ENCODE measurements at places on chromosomes 4 and X.

DNA sequence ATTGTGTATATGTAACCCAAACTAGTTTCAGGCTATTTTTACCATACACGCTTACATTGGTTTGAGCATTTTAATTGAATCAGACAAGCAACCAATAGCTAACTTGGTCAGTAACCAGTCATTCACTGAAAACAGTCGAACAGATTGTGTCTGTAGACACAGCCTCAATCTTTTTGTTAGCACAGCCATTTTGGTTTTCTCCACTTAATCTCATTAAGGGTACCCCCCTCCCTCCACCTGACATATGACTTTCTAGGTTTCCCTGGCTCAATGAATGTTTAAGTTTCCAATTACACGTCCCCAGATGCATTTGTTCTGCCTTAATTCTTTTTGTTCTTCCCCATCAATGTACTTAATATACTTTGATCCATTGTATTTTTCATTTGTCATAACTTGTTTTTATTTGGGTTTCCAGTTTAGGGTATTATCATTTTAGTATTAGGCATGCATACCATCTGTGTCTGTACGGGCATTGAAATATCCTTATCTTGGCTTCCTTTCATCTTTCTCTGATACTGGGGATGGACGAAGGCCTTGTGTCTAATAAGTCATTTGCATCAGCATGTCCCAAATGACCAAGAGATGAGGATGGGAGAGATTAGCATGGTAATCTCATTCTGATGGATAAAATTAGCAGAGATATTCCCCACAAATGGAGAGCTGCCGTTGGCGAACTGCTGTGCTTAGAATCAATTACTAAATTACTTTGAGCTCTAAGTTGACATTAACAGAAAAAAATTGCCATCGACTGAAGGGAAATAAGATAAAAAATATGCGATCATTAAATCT lies 35.9 kb upstream of the PHOX2B start:
- no peak for DNase-seq

DNA sequence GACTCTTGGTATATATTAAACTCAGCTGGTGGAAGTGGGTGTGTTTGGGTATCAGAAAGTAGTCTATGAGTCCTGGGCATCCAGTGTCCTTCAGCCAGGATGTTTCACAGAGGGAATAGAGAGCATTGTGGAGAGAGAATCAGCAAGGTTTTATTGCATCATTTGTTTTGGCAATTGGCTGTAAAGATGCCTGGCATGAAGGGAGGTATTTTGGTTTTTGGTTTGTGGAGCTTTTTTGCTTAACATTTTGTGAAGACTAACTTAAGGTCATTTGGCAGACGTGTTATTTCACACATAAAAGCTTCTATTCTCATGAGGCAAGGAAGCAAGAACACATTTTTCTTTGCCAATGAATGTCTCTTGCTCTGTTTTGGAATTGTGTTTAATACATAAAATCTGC lies 71.1 kb downstream of the DCLK2 start:
- no peak for DNase-seq

DNA sequence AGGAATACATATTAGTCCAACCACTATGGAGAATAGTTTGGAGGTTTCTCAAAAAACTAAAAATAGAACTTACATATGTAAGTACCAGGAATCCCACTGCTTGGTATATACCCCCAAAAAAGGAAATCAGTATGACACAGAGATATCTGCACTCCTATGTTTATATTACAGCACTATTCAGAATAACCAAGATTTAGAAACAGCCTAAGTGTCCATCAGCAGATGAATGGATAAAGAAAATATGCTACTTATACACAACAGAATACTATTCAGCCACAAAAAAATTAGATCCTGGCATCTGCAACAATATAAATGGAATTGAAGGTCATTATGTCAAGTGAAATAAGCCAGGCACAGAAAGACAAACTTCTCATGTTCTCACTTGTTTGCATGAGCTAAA lies 27.5 kb upstream of the ABCG2 start:
- DNase-seq = no peak

GRCh38 chrX:16394290-16394689 lies 227.0 kb downstream of the MAGEB17 start:
- DNase-seq = no peak

DNA sequence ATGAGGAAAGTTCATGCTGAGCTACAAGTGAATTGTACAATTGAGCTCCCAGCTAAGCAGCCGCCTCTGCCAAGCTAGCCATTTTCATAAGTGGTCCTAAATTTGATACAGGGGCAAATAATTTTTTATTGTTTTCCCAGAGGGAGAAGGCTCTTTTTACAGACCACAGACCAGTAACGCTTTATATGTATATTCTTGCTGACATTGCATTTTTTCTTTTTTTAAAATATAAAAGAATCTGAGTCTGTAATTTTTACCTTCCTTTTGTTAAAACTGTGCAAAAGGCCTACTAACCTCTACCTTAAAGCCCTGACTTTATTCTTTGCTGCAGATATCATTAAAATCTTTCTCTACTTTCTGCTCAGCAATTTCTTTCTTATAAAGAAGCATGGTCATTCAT lies 501.2 kb upstream of the INTU start:
- no peak for DNase-seq

DNA sequence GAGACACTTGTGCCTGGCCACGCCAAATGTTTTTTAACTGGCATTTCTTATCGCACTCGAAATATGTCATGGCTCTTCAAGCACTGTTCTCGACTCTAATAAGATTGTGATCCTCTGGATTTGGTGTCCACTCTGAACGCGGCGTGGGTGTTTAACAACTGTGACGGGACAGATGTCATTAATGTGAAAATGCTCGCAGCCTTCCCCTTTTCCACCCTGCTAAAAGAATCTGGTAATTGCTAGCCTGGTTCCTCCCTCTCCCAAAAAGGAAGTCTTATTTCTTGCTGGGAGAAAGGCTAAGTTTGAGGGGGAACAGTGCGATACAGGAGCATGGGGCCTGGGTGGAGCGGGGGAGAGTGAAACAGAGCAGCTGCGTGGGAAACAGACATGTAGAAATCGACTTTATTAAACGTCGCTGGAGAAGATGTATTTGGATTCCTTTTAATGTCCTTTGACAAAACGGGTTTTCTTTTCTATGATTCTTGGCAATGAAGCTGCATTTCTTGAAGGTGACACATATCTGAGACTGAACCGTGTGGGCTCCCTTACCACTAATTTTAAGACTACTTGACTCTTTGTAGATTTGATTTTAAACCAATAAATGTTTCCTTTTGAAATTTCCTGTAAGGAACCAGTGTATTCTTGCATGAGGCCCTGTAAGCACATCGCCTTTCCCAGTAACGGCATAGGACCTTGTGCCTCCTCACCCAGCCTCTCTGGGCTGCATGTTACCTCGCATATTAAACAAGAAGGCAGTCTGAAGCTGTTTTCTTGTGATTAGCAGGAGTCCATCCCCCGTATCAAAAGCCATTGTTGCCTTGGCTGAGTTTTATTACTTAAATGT lies 17.8 kb downstream of the TBC1D1 start:
- no peak for DNase-seq

DNA sequence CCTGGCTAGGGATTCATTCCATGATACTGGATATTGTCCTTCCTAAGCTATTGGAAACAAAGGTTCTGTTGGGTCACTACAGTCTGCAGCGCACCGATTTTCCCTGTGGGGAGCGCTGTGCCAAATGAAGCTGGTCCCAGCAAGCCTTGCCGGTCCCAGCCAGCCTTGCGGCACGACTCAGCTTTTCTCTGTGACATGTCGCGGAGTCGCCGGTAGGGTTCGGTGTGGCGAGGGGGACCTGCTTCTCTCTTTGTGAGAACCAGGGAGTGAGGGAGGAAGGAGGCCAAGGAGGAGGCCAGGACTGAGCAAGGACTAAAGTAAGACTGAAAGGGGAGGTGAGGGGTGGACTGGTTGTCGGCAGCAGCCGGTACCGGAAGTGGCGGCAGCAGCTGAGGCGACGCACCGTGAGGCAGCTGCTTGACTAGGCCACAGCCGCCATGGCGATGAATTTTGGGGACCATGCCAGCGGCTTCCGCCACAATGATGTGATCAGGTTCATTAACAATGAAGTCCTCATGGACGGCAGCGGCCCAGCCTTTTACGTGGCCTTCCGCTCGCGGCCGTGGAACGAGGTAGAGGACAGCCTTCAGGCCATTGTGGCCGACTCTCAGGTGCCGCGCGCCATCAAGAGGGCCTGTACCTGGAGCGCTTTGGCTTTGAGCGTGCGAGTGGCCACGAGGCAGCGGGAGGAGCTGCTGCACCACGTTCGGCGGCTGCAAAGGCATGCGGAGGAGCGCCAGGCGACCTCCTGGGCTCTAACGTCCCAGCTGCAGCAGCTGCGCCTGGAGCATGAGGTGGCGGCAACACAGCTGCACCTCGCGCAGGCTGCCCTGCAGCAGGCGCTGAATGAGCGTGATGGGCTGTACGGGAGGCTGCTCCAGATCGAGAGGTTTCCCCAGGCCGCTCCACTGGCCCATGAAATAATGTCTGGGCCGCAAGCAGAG lies at the start of gene TEX13D:
Gene TEX13D (plus strand): TSS at position 180 of the 944 bp plus-strand sequence. CDS start 258 bp downstream, at position 438.
- DNase-seq = no peak

DNA sequence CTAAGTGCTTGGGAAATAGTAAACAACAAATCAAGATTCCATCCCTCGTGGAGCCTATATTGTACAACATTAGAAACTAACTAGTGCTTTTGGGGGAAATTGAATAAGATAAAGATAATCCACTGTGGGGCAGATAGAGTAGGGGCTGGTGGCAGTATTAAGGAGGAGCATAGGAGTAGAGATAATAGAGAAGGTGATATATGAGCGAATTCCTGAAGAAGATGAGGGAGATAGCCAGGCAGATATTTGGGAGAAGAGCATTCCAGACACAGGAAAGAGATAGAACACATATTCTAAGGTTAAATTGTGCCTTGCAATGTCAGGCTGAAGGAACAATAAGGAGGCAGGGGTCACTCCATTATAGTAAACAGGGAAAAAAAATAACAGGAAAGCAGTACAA lies 218.2 kb downstream of the GRID2 start:
- no peak for DNase-seq

GRCh38 chrX:3420316-3420715 lies 73.9 kb upstream of the MXRA5 start:
- no peak for DNase-seq

- no peak for DNase-seq
Observed at GRCh38 chr4:113682730-113683537, 78.6 kb downstream of the CAMK2D start.

DNA sequence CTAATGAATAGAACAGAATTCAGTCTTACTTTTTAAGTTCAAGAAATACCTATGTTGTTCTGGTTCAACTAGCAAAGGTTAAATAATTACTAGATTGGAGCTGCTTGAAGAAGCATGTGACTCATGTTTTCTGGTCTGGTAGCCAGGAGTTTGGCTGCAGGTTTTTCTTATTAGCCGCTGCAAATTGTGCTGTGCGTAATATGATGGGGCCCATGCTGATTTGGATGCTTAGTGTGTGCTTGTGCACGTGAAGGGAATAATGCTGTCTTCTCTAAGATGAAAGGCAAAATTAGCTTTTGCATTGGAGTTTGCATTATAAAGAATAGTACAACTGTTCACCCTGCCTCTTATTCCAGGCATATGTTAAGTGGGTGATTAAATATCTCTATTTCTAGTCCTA lies 219.6 kb downstream of the SNCA start:
- DNase-seq = no peak

- DNase-seq = no peak
Observed at GRCh38 chrX:45196701-45197100, 4.0 kb downstream of the DIPK2B start.

DNA sequence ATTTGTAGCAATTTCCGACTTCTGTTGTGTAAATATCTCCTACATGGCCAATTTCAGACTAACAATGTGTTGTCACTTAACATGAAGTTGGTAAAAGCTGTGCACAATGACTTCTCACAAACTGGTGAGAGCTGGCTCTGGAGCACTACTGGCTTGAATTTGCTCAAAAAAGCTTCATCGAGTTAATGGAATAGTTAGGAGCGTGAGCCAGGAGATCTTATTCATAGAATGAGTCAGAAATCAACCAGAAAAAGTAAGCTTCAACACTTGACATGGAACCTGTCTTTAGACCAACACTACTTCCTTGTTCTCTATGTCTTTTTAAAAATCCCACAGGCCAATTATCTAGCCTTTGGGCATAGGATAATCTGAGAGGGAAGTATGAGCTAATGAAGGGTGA lies 7.9 kb upstream of the CHRDL1 start:
- DNase-seq = no peak

DNA sequence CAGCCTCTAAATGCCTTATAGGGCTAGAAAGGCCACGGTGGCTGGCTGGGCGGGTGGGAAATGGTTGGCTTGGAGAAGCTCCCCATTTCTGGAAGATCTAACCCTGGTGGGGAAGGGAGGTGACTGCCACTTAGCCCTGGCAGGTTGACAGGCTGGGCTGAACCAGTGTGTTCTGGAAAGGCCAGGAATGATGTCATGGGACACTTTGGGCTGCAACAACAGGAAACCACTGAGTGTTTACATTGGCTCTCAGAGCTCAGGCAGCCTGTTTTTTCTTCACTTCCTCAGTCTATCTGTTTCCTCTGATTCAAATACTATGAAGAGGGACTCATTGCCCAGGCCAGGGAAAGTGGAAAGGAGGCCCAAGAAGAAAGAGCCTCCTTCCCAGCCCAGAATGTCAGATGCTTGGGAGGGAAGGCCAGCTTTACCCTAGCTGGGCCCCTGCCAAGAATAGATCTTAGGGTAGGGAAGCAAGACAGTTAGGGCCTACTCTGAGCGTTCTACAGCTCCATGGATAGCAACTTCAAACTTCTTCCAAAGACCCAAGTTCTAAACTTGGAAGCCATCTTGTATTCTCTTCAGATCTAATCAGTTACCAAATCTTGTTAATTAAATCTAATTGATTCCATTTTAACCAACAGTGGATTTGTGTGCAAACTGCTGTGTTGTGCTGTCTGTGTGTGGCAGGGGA lies 65.8 kb upstream of the MSN start:
- DNase-seq = no peak

- no peak for DNase-seq
Observed at GRCh38 chr4:89254847-89255246, 52.8 kb downstream of the GPRIN3 start.

DNA sequence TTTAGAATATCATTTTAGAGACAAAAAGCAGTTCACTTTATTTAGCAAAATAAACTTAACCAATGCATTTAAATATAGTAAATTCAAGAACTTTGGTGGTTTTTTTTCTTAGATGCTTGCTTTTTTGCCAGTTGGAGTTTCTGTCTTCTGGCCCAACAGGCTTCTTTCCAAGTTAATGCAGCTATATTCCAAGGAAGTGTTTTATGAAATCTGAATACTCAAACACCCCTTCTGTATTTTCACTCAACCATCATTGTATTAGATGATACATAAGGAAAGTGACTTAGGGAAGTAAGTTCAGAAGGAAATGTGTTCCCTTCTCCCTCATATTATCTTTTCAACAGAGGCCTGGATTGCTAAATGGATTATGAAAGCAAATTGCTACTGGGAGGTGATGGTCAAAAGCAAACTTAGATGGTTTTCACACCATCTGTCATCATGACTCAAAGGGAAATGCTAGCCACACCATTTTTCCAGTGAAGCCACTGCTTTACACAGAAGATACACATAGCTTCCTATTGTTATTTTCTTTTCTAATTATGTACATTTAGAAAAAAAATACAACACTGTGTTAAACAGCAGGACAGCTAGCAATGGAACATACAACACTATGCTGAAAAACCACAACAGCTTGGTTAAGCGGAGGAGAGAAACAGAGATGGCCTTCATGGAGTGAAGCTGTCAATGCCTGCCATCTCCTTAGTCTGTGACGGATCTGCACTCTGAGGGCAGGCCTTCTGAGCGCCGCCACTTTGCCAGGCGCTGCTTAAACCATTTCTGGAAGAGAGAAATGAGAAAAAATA lies 32.9 kb downstream of the HOPX start:
- DNase-seq = no peak

All from islet precursor cell (in vitro differentiated cells).